ENCODE measurements at places on chromosomes 4 and X. TPM values are rescaled to one million over a fixed set of nuclear protein-coding genes. Genes with fewer than 3 reads are reported as not detected.

Gene NDUFA1
- 80.4 TPM for total RNA-seq

GRCh38 chr4:169484485-169484884 lies 127.9 kb downstream of the NEK1 start:
- H3K36me3 ChIP-seq: no peaks in the 10 kb centered on the region
- H3K4me1 ChIP-seq: no peaks in the 10 kb centered on the region
- peak; percentile 39 for DNase-seq
- no peak overlapping the region for H3K27ac ChIP-seq

Gene CLDN22
- not detected for total RNA-seq

- no peaks in the 10 kb centered on the region for H3K4me1 ChIP-seq
- H3K27me3 ChIP-seq: no peaks in the 10 kb centered on the region
- no peak overlapping the region for H3K4me3 ChIP-seq
- no peaks in the 10 kb centered on the region for H3K36me3 ChIP-seq
- peak; percentile 18 for DNase-seq
- no peak overlapping the region for H3K27ac ChIP-seq
These were observed 279.5 kb upstream of the TAPT1 start for GRCh38 chr4:16505726-16506125.

DNA sequence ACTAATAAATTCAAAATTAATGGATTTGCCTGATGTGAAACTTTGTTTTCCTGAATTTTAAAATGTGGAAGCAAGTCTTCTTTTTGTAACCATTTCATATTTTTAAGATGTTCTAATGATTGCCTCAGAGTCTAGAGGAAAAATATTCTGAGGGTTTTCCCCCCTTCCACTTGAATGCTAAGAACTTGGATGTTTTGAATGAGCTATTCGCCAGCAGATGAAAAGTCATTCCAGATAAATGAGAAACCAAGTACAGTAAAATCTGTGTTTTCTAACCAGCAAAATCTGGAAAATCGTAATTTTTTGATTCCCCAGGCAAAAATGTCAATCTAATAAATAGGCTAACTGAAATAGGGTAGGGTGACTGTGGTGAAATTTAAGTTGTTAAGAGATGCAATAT lies 45.6 kb downstream of the SLIT2 start:
- no peak overlapping the region for H3K27ac ChIP-seq
- DNase-seq: peak; percentile 44
- no peaks in the 10 kb centered on the region for H3K36me3 ChIP-seq

Data from fibroblast of lung (primary cell).